Left colon (tissue), 2 donors: ENCODE measurements at places on chromosomes 6 and 20.

DNA sequence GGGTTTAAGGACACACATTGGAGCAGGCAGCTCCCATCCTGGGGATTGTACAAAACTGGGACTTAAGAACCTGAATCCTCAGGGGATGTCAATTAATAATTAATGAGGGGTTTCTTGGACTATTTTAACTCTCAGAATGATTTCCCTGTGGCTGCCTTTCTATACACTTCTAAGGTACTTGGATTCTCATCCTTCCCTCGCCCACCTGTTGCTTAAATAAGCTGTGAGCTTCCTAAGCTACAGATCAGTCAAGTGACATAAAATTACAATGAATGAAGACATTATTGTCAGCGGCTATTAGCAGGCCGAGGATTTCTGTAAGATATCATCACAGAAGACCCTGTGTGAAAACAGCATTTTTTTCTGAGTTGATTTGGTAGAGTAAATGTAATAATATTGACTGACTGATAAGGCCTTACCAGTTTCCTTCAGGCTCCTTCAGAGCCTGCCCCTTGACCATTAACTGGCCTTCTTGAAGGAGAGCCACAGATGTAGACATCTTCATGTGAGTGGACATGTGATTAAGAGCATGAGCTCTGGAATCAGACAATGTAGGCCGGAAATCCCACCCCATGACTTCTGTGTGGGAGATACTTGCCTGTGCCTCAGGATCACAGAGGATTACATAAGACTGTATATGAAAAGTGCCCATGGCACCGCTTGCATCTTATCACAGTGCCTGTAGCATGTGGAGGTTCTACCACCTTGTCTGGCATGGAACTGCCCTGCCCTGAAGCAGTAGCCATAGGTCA is 101.7 kb downstream of the TULP4 start:
- no peak for DNase-seq

DNA sequence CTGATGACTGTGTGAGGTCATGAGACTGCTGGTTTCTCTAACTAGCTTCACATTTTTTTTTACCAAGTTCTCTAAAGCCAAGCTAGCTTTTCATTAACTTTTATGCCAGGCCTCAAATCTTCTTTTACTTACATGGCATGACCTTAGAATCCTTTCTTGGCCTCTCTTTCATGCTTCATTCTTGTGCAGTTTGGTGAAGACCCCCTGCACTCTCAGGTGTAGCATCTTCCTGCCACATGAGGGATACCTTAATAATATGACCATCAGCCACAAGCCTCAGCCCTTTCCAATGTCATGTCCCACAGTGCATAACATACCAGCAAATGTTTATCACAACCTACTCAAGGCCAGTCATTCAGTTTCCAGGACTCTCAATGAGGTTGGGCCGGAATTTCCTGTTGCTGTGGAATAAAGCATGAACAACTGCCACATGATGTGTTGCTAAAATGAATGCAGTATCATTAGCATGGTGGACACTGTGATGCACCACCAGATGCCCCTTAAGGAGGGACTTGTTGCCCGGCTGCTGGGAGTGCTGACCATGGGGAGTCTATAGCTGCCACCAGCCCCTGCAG is 72.2 kb downstream of the RIN2 start:
- no peak for DNase-seq

- no peak for DNase-seq
Observed at GRCh38 chr6:169934699-169935347, 183.4 kb downstream of the ERMARD start.

DNA sequence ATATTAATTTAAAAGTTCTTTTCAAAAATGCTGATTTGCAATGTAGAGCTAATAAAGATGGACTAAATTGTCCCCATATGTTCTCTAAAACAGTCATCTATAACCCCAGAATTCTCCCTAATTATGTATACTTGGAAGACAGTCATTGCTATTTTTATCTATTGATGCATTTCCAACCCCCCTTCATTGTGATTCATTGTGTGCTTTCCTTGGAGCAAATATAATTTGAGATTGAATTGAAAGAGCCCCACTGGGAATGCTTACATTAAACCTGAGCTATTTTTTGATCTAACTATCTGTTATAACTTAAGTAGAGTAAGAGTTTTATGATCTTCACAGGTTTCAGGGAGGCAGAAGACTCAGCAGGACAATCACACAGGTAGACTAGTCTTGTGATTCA is 73.7 kb upstream of the PTCHD4 start:
- DNase-seq = no peak

- no peak for DNase-seq
Observed at GRCh38 chr20:40967700-40968099, 60.9 kb upstream of the TOP1 start.

- no peak for DNase-seq
Observed at GRCh38 chr6:152148412-152148811, 340.9 kb downstream of the ESR1 start.

GRCh38 chr6:6529275-6529674 is 59.2 kb upstream of the LY86 start:
- DNase-seq = no peak

DNA sequence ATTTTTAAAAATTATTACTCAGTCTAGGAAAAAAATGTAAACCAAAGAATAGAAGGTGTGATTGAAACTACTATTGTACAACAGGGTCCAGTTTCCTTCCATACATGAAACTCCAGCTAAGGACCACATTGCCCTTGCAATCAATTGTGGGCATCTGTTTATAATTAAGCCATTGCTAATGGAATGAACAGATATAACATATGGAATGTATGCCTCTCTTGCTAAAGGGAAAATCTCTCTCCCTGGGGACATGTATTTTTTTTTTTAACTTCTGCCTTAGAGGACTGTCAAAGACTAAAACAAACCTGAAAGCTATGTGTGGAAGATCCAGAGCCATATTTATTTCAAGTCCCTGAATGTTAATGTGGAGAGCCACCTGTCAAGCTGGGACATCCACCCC is 336.8 kb upstream of the MANEA start:
- DNase-seq = no peak

GRCh38 chr20:7610681-7611080 is 329.6 kb downstream of the HAO1 start:
- no peak for DNase-seq

- DNase-seq = peak; percentile 30
Observed at GRCh38 chr6:75283907-75284631, 523 bp downstream of the TMEM30A start.

- DNase-seq = no peak
Observed at GRCh38 chr6:9173229-9173628, 737.9 kb upstream of the SLC35B3 start.

DNA sequence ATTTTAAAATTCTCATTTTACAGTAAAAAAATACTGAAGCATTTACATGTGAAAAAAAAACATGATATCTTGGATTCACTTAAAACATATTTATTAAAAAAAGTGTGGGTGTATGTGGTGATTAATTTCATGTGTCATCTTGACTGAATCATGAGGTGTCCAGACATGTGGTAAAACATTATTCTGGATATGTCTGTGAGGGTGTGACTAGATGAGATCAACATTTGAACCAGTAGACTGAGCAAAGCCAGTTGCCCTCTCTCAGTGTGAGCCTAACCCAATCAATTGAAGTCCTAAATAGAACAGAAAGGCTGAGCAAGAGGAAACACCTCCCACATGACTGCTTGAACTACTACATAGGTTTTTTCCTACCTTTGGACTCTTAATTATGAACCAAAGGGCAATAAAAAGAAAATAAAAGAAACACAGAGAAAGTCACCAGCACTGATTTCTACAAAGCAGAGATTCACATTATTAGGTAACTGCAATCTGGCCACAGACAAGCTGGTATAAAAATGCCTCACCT is 90.5 kb upstream of the VGLL2 start:
- DNase-seq = no peak

GRCh38 chr6:133108419-133108818 is 132.7 kb upstream of the EYA4 start:
- no peak for DNase-seq

DNA sequence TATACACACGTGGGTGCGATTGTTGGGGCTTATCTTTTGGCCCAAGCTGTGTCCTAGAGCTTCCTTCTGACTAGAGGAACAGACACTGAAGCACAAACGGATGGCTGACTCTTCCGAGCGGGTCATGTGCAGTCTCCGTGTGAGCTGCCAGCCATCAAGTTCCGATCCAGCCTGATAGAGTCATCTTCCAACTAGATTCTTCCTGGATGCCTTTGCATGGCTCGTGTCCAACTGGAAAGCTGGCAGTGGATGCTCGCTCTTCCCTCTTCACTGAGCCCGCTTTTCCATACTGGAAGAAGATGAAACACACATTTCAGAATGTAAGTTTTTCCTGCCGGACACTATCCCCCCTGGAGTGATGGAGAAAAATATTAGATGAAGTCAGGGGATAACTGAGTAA is 148.1 kb downstream of the SCML4 start:
- no peak for DNase-seq

DNA sequence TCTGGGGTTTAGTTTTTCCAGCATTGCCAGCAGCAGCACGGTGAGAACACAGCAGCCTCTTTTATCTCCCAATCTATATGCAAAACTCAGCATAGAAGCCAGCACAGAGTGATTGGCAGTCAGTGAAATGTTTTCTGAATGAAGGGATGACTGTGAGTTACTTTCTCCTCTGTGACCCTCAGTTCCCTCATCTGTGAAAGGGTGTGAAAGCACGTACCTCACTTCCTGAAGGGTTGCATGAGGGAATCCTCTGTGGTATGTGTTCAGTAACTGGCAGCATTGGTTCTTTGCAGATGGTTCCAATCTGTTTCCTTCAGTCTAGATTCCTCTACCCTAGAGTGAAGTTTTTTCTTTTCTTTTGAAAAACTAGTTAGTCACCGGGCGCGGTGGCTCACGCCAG is 40.0 kb downstream of the EFCAB8 start:
- DNase-seq = no peak

DNA sequence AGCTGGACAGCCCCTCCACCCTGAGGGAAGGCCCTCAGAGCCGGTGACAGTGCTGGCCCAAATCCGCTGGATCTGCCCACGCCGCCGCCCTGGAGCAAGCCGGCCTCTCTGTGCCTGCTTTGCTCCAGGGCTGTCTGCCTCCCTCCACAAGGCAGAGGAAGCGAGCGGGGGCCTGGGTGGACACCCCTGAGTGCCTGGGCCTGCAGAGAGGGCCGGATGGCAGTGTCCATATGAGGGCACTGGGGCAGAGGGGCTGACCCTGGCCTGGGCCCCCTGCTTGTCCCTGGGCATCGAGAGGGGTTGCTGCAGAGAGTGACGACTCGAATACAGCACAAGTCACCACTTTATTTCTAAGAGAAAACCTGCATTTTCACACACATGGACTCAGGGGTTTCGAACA is 348.6 kb downstream of the ZFAND3 start:
- DNase-seq = no peak

GRCh38 chr20:33857722-33858563 is 46.8 kb downstream of the CHMP4B start:
- no peak for DNase-seq

DNA sequence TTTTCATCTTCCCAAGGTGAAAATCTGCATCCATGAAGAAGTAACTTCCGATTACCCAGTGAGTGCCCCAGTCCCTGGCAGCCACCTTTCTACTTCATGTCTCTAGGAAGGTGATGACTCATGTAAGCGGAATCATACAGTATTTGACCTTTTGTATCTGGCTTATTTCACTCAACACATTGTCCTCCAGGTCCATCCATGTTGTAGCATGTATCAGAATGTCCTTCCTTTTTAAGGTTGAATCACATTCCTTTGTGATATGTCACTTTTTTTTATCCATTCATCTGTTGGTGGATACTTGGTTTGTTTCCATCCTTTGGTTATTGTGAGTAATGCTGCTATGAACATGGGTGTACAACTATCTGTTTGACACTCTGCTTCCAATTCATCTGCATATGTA is 176.3 kb upstream of the CDYL start:
- DNase-seq = no peak

GRCh38 chr6:90896075-90896547 is 309.2 kb upstream of the MAP3K7 start:
- DNase-seq = no peak
